Kasumi-1 (cell line): ENCODE measurements at places on chromosomes 3 and 15.

DNA sequence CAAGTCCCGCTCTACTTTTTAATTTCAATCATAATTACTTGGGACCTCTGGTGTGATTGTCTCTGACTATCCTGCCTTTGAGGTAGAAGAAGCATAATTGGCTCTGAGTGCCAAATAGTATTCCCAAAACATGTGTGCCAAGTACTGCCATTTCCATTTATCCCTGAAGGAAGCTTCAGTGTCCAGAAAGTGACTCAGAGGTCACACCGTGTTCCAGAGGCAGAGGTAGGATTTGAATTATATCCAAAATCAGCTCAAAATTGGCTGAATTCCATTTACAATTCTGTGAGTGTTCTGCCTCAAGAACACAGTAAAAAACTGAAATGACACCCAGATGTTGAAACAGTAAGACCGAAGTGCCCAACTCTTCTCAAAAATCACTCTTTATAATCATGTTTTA lies 255.3 kb downstream of the RSL24D1 start:
- DNase-seq = no peak

- peak; percentile 9 for DNase-seq
Observed at GRCh38 chr3:67923796-67924195, 269.4 kb upstream of the SUCLG2 start.

DNA sequence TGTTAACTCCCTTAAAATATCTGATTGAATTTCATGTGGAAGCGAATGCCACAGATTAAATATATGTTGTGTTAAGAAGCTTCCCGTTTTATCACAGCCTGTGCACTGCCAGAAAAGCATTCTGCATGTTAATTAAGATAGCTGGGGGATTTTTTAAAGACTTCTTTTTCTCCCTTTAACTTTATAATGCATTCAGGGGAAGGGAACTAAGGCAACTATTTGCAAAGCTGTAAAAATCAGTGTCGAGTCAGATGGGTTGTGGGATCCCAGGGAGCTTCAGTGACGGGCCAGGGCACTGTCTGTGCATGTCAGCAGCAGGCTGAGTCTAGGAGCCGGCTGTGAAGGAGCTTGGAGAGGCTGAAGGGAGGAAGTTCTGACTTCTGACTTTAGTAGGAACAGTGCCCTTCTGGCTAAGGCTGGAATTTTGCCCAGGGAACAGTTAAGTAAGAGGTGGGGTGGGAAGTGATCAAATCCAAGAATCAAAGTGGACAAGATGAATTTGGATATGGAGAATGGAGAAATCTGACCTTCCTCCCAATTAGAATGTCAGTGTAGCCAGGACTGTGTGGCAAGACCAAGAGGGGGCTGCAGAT lies 77.7 kb downstream of the ABHD5 start:
- no peak for DNase-seq

DNA sequence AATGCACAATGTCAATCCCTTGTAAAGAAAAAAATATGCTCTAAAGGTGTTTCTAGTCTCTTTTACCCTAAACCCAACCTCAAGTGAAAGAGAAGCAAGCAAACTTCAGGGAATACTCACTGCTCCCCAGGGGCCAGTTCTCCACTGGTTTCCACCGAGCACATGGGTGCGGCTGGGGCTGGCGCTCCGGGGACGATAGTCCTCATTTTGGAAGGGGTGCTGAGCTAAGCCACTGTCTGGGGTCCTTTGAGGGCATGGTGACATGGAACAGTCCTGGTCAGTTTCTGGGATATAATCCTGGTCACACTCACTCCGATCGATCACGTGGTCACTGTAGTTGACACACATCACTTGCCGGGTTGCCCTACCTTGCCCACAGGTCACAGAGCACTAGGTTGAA lies 86.0 kb downstream of the ADAMTS9 start:
- no peak for DNase-seq

GRCh38 chr3:25460751-25461150 lies 32.7 kb downstream of the RARB start:
- peak; percentile 32 for DNase-seq

DNA sequence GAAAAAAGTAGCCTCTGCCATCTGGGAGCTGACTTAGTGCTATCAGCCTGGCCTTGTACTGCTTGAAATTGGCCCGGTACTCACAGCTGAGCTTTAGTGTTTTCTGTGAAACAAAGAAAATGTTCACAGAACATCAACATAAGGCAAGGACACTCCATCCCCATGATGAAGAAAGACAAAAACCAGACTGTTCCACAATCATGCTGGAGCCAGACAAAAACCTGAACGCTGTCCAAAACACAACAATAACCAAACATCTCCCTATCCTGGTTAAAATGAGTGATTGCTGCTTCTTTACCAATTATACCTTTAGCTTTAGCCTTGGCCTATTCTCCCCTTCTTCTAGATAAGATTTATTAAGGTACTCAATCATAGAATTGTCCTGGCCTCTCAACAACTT lies 153.9 kb downstream of the CPNE4 start:
- no peak for DNase-seq

DNA sequence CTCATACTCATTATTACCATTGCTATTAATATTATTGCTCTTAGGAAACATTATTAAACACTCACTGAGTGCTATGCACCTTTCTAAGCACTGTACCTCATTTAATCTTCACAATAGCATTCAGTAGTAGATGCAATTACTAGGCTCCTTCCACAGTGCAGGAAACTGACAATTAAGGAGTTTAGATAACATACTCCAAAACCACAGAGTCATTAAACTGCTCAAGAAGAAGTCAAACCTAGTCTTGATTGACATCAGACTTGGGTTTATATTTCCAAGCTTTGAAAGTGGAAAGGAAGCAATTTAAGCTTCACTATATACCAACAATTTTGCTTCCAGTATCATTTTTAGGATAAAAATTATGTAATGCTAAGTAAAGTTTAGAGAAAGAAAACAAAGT lies 490.1 kb upstream of the ARRDC4 start:
- no peak for DNase-seq

DNA sequence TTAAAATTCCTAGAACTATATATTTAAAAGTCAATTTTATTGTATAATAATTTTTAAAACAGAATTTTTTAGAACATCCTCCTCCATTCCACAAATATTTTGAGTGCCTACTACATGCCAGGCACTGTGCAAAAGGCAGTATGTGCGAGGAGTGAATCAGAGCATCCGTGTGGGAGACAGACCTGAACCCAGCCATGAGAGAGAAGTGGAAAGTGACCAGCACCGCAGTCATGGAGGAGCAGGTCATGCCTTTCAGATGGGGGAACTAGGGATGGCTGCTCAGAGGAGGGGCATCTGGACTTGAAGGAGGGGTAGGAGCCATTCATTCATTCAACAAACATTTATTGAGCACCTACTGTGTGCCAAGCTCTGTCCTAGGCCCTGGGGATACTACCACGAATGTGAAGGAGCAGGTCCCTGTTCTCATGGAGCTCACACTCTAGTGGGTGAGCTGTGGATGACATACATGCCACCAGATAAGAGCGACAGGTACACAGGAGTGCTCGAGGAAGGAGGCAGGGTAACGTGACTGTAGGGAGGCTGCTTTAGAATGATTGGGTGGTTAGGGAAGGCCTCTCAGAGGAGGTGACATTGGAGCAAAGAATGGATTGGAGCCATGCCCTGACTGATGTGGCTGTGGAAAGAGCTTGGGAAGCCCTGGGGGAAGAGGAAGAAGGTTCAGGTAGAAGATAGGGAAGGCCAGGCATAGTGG lies 3.1 kb upstream of the CHRNA3 start:
- no peak for DNase-seq

- no peak for DNase-seq
Observed at GRCh38 chr3:194275721-194276120, 75.4 kb downstream of the CPN2 start.

DNA sequence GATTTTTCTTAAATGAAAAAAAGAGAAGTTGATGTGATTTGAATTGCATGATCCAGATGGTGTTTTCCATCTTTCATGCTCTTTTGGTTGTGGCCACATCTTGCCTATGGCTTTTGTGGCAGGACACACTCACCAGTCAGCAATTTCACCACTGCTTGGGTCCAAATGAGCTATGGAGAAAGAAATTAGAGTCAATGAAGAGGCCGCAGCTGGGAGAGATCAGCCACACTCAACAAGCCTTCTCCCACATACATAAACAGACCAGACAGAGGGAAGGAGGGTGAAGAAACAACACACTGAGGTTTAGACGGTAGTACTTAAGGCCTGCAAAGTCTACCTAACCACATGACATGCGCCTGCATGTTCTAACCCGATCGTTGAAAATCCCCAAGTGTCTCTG lies 110.7 kb upstream of the CDIN1 start:
- no peak for DNase-seq

GRCh38 chr3:125316246-125316645 lies 58.9 kb downstream of the ZNF148 start:
- DNase-seq = no peak

DNA sequence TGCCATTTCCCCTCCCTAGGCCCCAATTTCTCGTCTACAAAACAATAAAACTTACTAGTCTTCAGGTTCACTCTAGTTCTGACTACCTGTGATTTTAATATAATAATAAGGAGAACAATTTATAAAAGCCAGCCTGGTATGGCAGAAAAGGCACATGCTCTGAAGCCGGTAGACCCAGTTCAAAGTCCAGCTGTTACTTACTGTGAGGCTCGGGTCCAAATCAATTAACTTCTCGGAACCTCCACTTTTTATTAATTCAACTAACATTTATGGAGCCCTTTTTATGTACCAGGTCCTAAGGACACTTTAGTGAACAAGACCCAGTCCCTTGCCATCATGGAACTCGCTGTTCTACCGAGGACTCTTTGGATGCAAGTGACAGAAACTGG lies 53.8 kb upstream of the SMAD3 start:
- no peak for DNase-seq

- no peak for DNase-seq
Observed at GRCh38 chr3:17157713-17158112, 273.0 kb downstream of the PLCL2 start.

GRCh38 chr3:193168931-193169330 lies 72.1 kb upstream of the PLAAT1 start:
- DNase-seq = no peak

DNA sequence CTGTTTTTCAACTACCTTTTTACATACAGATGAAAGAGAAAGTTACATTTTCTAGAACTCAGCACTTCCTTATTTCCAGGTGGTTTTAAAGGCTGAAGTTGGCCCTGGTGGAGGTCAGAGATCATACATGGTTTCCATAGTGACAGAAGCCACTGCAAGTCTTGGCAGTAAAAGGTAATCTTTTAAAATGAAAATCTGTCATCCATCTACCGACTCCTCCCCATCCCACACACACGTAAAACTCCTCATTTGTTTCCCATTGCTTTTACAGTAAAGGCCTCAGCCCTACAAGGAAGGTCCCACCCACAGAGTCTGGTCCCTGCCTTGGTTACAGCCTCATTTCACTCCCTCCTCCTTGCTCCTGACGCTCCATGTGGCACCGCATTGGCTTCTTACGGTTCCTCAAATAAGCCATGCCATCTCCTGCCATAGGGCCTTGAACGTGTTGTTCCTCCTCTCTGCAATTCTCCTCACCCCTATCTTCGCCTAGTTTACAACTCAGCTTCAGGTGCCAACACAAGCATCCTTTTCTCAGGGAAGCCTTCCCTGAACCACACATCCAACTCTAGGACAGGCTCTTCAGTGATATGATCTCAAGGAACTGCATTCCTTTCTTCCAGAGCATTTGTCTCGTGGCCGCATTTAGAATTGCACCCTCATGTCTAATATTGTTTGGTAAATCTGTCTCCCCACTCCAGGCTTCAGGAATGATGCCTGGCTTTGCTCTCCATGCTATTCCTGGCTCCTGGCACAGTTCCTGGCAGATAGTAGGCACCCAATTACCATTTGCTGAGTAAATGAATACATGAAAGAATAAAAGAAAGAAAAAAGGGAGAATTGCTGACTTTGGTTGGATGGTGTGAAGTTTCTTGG lies 2.6 kb downstream of the CYP19A1 start:
- no peak for DNase-seq

- DNase-seq = no peak
Observed at GRCh38 chr15:89164712-89165211, 56.6 kb downstream of the RLBP1 start.

DNA sequence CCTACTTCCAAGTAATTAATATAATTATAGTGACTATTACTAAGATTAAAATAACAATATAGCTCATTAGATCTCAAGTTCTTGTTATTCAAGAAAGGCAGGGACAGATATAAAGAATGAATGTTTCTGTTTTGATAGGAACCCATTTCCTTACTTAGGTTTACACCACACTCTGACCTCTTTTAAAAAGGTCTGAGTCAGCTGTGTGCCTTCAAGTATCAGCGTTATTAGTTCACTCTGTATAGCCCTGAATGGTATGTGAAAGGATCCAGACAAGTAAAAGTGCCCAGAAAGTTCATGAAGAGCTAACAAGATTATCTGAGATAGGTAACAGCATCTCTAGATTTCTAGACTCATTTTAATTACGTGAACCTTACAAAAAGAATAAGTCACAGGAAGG lies 28.9 kb downstream of the PDCD10 start:
- no peak for DNase-seq

- no peak for DNase-seq
Observed at GRCh38 chr15:31081588-31082250, 19.8 kb downstream of the TRPM1 start.

DNA sequence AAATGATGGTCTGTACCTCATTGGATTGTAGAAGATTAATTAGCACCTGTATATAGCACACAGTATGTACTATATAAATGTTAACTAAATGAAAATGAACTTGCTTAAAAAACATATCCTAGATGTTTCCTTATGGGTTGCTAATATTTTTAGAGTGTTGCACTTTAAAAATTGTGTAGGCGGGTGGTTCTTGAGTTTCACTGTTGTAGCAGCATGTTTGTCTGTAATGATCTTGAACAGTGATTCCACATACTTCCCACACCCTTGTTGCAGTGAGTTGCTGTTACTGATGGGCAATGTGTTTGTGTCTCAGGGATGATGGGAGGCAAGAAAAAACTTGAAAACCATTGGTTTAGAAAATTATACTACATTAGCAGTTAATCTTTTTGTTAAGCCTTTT lies 22.0 kb downstream of the USP3 start:
- no peak for DNase-seq

- DNase-seq = no peak
Observed at GRCh38 chr3:11276901-11277300, 4.7 kb downstream of the ATG7 start.

GRCh38 chr3:16741103-16741758 lies 136.0 kb upstream of the DAZL start:
- DNase-seq = no peak
